ENCODE measurements at places on chromosomes 1 and 21.

GRCh38 chr1:233331676-233332519 lies 4.4 kb downstream of the MAP3K21 start:
- DNase-seq, result no peak

- DNase-seq, result no peak
Measured at GRCh38 chr1:73907051-73907450, 290.9 kb downstream of the LRRIQ3 start.

DNA sequence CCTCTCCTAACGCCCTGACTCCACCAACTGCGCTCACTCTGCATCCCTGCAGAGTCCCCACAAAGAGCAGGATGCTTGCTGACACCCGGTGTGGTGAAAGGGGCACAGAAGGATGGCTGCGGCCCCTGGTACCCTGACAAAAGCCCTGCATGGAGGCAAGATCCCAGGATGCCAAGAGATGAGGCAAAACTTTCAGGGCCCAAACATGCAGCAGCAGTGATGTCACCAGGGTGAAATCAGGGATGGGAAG lies 36.6 kb downstream of the SLC9A1 start:
- no peak for DNase-seq

DNA sequence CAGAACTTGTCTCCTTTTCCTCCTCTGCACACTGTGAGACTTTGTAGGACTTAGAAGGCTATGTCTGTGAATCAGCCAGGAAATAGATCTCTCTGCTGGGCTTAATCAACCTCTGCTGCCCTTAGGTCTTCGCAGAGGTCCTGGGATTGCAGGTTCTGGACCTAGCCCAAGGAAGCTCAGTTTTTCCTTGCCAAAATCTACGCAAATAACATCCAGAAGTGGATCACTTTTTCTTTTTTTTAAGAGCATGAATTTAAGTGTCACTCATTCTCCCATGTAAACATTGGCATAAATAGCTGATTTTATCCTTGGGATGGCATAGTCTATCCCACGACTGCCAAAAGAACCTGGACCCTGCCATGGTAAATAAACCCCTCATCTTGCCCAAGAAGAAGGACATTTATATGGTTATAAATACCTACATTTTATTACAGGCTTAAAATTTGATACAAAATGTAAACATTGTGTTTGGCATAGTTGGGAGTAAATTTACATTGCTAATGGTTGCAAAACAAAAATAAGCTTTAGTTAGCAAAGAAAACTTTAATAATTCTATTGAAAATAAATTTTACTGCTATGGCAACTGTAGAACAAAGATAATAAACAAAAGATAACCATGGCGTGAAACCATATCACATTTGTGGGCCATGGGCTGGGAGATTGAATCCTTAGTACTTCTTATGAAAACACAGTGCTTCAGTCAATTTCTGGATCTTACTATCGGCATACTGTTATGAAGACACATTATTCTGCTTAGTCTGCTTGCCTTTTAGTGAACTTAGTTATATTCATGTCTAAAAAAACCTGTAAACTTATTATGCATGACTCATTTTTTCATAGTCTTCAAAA lies 24.5 kb upstream of the DISC1 start:
- DNase-seq, result no peak

GRCh38 chr1:39671793-39672550 lies at the start of gene NT5C1A:
TSS of gene NT5C1A (minus strand) at chr1:39672107. CDS start at chr1:39672038, 69 bp downstream.
- no peak for DNase-seq

DNA sequence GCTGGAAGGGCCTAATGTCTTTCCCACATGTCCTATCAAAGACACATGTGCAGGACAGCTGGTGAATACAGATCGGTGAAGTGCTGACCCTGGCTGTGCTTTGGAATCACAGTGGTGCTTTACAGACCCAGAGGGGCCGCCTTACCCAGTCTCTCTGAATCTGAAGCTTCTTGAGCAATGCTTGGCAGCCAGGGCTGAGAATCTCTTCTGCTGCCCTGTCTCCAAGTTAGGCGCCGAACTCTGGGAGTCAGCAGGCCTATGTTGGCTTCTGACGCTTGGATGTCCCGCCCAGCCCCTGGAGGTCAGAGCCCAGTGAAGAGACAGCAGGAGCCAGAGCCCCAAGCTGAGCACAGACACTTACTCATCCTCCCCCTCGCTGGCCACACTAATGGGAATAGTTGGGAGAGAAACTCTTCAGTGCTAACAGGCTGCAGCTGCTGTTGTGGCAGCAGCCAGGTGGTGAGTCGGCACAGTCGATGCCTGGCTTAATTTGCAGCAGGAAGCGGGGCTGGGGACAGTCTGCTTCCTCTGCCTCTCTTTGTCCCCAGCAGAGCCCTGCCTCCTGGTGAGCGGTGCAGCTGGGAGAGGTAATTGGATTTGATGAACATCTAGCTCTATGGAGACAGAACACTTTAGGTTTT lies 68.1 kb downstream of the URB2 start:
- no peak for DNase-seq

DNA sequence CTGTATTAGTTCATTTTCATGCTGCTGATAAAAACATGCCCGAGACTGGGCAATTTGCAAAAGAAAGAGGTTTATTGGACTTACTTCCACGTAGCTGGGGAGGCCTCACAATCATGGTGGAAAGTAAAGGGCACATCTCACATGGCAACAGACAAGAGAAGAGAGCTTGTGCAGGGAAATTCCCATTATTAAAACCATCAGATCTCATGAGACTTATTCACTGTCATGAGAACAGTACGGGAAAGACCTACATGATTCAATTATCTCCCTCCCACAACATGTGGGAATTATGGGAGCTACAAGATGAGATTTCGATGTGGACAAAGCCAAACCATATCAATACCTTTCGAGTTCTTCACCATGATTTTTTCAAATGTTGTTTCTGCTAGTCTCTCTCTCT lies 3.7 kb upstream of the CHRM3 start:
- DNase-seq, result no peak

GRCh38 chr21:32140604-32141317 lies 138.1 kb downstream of the MIS18A start:
- DNase-seq, result no peak

DNA sequence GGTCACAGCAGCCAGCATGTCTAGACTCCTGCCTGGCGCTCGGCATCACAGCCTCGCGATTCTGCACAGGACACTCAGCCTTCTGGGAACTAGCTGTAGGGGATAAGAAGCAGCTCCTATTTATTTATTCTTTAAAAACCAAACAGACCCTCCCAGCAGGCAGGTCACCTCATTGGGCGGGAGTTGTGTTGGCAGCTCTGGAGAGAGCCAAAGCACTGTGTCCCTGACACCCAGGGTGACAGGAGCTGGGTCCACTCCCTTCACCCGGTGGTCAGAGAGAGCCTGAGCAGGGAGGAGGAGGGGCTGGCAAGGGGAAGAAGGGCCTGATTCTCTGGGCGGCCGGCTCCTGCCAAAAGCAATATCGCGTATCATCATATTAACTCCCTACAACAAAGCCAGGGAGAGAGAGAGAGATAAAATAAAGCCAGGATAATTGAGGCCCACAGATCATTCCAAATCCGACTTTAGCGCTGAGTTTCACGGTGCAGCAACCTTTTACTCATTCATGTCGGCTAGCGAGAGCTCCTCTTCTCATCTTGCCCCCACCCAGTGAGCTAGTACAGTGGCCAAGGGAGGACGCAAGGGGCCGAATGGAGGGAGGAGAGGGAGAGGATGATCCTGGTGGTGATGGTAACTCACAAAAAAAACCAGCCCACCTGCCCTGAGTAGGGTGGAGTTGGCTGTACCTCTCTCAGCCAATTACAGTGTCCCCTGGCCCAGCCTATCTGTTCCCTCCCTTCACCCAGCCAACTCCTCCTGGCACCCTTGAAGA lies 79.8 kb upstream of the IFFO2 start:
- DNase-seq, result no peak

- no peak for DNase-seq
Measured at GRCh38 chr1:18363436-18363835, 117.3 kb upstream of the KLHDC7A start.

DNA sequence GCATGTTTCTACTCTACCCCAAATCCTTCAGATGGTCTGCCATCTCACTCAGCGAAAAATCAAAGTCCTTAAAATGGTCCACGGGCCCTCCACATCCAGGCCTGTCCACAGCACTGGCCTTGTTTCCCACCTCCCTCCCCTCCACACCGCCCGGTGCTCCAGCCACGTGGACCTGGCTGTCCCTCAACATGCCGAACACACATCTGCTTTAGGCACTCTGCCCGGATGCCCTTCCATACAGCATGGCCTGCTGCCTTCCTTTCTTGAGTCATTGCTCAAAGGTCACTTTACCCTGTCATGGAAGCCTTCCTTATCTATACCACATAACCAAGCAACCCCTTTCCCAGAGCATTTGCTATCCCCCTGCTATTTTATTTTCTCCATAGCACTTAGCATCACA lies 143.0 kb downstream of the DNM3 start:
- DNase-seq, result no peak

DNA sequence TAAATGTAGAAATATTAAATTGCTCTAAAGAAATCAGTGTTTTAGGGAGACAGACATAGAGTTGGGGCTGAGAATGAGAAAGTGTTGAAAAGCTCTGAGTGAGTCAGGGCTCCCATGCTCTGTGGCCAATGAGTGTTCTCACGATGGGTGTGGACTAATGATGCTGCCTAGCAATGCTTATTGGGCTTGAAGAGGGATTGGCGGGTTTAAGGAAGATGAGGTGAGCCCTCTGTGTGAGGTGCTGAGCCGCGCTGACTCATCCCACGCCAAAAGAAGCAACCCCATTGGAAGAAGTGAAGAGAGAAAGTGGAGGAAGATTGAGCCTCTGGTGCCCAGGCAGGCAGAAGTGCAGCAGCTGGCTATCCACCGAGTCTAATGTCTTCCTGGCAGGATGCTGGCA lies 65.1 kb upstream of the DPT start:
- DNase-seq, result no peak

DNA sequence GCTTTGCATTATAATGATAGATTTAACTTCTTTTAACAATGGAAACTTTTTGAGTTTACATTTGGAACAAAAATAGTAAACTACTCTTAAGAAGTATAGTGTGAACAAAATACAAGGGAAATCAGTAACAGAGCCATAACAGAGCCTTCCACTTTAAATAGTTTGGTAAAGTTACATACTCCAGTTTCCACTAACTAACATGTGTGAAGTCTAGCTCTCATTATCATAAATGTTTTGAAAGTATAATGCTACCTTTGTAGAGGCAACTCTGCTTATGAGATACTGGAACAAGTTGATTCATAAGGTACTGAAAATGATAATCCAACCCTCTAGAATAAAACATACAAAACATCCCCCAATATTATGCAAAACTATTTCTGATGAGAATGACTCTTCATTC lies 1155.1 kb upstream of the ADGRL2 start:
- no peak for DNase-seq

DNA sequence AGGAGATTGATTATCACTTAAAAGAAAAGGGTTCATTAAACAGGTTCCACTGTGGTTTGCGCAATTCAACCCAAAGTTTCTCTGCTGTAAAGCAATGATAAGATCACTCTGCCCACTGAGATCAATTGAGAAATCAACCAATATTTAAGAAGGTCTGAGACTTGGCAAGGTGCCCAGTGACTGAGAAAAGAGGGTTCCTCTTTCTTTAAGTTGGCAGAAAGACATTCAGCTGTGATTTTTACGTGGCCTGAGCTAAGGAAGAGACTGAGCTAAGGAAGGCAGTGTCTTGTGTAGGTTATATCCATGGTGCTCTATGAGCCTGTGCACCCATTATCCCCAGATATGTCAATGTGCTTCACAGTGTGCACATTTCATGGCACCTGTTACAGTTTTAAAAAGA lies 344.1 kb downstream of the DISC1 start:
- no peak for DNase-seq

- no peak for DNase-seq
Measured at GRCh38 chr1:8512504-8512903, 194.6 kb downstream of the SLC45A1 start.

DNA sequence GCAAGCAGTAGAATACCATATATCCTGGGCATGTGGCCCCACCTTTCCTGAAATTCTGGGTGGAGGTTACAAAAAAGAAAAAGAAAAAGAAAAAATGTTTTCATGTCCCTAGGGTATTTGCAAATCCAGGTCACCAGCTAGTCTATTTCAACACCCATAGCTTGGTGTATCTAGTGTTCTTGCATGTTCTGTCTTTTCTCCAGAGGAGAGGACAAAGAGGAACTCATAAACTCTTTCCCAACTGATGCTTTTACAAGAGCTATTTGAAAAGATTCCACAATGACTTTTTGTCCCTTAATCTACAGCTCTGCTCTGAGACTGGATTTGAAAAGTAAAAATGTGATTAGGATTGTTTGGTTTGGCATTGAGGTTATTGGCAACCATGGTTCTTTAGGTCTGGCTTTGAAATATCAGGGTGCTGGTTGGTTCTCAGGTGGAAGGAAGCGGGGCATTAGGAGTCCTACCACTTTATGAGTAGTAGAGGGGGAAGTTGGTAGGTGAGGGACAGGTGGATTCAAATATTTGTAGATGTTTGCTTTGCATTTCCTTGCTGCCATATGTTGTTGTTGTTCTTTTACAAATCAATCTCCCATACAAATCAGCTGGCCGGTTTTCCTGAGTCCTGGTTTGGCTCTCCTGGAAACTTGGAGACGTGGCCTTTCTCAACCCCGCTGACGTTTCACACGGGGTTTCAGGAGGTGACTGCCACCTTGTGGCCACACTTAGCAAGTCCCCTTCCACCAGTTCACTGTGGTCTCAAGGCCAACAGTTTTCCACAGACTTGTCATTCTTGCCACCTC lies 126.7 kb upstream of the KIAA0040 start:
- DNase-seq, result peak; percentile 46

- DNase-seq, result no peak
Measured at GRCh38 chr1:155287987-155288543, 10.8 kb downstream of the HCN3 start.

DNA sequence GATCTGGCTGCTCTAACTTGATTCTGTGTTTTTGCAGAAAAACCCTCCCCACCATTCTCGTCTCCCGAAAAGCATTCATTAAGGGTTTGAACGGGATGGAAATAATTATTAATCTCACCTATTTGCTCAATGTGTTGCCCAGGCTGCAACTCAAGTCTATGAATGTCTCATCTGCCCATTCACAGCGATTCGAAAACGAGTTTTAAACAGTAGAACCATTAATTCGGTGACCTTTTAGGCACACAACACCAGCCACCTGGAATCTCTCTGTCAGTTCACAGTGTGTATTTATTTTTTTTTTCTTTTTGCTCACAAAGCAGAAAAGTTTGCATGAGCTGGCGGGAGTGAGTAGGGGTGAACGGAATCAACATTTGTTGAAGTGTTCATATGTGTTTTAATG lies 764.7 kb upstream of the TPTE start:
- DNase-seq, result no peak

DNA sequence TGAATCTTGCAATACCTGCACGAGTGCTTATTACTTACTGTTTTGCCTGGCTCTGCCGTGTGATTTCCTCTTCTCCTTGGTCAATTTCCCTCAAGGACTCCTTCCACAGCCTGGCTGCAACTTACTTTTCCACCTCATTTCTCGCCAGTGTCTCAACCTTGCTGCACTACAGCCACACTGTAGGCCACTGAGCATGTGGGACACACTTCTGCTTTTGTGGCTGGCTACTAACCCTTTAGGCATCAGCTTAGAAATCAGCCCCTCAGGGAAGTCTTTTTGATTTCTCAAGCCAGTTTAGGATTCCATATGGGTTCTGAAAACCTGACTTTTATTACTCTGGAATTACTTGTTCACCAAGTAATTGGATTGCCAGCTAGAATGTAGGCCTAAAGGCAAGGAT lies 5.2 kb upstream of the DMRTB1 start:
- DNase-seq, result no peak

Measured in activated T-helper 1 cell treated with Interleukin-2 at 50 U/mL for 16 hours (primary cell).